ENCODE measurements at places on chromosomes 7 and 10. TPM values are rescaled to one million over a fixed set of nuclear protein-coding genes. Genes with fewer than 3 reads are reported as not detected.

The GHITM gene
- 75.1 TPM for total RNA-seq

The WNT8B gene
- total RNA-seq: not detected

The ACSM6 gene
- not detected for total RNA-seq

- H3K4me3 ChIP-seq: no peak overlapping the region
- peaks cover 4% of the 10 kb centered on the region for H3K27me3 ChIP-seq
- H3K36me3 ChIP-seq: no peaks in the 10 kb centered on the region
- no peak overlapping the region for H3K27ac ChIP-seq
- H3K4me1 ChIP-seq: no peaks in the 10 kb centered on the region
Observed at GRCh38 chr7:95373323-95373722, 22.9 kb downstream of the PON3 start.

GRCh38 chr10:132097609-132098377, 32.0 kb downstream of the JAKMIP3 start:
- H3K27ac ChIP-seq: no peak overlapping the region
- no peaks in the 10 kb centered on the region for H3K4me1 ChIP-seq
- H3K27me3 ChIP-seq: no peaks in the 10 kb centered on the region
- H3K36me3 ChIP-seq: no peaks in the 10 kb centered on the region

Measured in B cell (primary cell).